Muscle of back (tissue), 13 donors: ENCODE measurements at places on chromosomes 5 and 9. TPM values are rescaled to one million over a fixed set of nuclear protein-coding genes. Genes with fewer than 3 reads are reported as not detected.

DNA sequence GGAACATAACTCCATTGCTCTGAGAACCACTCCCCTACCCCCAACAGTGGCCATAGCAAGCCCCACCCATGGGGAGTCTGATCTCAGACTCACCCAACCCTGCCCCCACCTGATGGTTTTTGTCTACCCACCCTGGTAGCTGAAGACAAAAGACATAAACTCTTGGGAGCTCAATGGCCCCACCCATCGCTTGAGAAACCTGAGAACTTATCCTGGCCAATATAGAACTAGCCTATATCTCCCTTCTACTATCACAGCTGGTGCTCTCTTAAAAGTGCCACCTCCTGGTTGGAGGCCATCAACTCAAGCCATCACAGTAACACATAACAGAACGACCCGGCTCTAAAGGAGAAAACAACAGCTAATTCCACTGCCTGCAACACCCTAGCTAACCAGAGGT, 47.9 kb upstream of the SNAPC3 start:
- no peak for DNase-seq

DNA sequence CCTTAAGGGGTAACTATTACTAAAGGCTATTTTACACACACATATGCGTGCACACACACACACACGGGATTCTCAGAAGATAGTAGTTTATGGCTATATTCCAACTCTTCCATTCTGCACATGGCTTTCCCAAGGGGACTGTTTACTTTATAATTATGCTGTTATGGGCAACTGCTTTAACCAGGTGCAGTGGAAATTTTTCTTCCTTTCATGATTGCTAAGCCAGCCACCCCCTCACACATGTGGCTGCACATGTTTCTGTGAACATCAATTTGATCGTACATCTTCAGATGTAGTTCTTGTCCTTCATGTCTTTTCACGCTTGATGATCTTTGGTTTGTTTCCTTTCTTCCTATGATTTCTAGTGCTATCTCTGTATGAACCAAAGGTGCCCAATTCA, 37.0 kb downstream of the MRPS30 start:
- DNase-seq: no peak

DNA sequence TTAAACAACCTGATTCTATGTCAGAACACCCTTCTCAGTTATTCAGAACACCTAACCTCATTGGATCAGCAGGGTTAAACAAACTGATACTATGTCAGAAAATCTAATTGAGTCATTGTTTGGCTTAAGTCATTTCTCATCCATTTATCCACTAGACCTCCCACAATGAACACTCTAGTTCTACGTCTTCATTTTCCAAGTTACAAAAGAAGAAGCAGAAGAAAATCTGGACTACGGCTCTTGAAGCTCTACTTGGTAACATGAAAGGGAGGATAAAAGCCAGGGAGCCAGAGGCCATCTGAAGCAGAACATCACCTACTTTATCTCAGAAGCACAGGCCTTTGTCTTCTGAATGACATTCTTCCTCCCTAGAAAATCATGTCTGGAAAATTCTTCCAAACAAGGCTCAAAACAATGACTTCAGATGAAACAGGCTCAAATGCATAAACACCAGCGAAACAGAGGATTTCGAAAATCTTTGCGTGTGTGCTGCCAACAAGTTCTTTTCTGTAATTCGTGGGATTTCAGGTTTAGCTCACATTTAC, 35.4 kb upstream of the TGFBI start:
- DNase-seq: no peak

DNA sequence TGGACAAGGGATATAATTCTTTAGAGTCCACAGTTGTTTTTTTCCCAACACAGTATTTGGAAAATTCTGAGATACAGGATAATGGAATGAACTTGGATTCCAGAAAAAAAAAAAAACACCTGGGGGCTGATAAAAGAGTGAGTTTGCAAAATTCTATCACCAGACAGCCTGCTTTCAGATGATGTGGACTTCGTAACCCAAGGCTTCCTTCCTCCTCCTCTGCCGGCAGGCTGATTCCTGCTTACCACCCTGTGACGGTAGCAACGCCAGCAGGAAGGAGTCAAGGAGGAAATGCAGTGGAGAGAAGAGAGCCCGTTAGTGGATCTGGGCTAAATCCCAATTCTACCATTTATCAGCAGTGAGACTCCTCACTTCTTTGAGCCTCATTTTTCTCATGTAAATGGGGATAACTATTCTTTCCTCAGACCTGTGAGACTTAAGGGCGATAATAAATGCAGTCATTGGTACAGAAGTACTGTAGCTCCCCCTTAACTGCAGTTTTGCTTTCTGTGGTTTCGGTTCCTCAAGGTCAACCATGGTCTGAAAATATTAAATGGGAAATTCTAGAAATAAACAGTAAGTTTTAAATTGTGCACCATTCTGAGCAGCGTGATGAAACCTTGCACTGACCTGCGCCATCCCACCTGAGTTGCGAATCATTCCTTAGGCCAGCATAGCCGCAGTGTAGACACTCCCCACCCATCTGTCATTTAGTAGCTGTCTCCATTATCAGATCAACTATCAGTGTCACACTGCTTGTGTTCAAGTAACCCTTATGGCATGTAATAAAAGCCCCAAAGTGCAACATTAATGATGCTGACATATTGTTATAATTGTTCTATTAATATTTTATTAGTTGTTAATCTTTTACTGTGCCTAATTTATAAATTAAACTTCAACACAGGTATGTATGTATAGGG, 71.4 kb downstream of the DCP2 start:
- no peak for DNase-seq

DNA sequence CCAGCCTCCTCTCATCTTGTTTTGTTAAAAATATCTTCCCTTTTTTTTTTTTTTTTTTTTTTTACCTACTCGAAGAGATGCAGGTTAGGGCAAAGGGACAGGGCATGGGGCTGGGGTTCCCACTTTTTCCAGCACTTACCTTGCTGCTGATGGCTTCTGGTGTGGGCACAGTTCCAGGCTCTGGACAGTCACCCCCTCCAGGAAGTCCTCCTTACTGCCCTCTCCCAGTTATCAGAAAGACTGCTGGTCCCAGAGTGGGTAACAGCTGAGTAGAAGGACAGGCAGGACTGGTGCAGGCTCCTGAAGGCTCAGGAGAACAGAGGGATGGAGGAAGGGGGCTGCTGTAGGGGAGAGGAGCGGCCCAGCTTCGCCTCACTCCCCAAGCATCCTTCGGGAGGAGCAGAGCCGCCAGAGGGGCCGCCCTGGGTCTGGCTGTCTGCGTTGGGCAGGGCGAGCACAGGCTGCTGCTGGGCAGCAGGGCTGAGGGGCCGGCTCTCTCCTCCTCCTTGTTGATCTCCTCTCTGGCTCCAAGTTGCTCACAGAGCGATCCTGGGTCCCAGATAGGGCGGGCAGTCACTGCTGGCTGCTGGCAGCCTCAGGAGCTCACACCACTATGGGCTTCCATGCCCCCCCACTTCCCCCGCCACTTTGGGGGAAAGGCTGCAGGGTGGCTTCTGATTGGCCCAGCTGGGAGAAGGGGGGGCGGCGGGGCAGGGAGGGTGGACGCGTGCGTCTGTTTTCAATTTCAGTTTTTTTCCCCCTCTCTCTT, at the start of gene PDGFRB:
Gene PDGFRB (minus strand): TSS at position 588 of the 769 bp plus-strand sequence. CDS start 18,798 bp downstream, outside the sequence.
- peak; percentile 97 for DNase-seq

DNA sequence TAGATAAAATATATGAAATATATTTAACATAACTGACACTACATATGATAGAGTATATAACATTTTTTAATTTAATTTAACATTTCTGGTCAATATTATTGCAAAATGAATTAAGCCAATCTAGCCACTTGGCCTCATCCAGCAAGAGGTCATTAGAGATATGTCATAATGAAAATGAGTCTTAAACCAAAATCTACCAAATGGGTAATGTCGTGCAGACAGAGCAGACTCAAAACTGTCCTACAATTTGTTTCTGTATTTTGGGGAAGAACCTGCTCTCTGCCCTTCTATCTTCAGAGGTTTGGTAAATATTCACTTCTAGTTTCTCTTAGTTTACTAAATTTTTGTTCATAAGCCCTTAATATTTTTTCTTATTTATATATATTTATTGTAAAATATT, 61.4 kb downstream of the ARHGEF28 start:
- DNase-seq: no peak

- peak; percentile 30 for DNase-seq
Observed at GRCh38 chr9:69324549-69325401, at the start of gene ENTREP1. ENTREP1 (plus strand) TSS chr9:69325215; CDS start chr9:69325310, 95 bp downstream.

- peak; percentile 59 for DNase-seq
Observed at GRCh38 chr9:93673021-93673838, 96.8 kb downstream of the PHF2 start.

DNA sequence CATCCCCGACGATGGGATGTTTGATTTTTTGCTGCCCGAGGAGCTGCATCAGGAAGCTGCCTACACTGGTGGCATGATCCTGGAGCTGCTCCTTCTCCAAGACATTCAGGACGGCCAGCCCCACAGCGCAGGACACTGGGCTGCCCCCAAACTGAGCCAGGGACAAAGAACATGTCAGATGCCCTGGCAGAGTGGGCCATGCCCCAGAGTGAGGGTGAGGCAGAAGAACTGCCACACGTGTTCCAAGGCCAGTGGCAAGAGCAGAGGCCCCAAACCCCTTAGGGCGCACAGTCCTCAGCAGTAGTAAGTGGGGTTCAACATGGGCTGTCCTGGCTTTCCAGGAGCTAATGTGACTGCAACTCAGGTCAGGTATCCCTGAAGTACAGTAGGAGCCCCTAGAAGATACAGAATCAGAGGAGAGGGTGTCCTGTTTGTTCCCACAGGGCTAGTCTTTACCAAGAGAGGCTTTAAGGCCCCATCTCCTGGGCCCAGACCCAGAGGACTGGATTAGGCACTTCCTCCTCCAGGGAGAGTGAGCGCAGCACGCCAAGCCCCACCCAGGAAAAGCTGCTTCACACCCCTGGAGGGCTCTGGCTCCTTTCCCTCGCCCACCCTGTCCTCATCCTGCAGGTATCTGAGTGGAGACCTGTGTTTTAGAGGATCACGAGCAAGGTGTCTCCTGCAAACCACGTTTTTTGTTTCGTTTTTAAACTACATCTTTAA, 11.1 kb downstream of the HNRNPAB start:
- DNase-seq: no peak

DNA sequence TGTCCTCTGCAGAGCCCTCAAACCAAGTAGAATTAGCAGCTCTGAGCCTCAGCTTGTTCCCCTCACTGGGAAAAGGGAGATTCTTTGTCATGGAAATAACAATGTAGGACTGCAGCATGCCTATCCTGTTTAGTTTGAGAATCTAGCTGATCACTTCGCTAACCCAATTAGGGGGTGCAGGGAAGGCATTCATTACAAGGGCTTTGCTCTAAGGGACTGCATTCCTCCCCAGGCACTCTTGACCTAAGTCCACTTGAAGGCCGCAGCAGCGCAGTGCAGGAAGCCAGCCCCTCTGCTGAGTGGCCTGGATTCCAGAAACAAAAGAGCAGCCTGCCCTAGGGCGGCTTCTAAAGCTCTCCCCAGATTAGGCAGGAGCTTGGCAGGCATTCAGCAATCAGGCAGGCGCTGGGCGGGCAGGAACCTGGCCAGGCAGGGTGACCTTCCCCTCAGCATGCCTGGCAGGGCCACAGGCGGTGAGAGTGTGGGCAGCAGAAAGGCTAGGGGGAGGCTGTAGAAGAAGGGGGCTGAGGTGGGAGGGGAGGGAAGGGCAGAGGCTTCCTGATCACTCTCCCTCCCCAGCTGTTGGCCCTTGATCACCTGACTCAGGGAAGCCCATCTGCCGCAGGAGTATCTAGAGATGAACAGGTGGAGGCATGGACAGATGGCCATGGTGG, 24.8 kb downstream of the CCNJL start:
- DNase-seq: peak; percentile 21

DNA sequence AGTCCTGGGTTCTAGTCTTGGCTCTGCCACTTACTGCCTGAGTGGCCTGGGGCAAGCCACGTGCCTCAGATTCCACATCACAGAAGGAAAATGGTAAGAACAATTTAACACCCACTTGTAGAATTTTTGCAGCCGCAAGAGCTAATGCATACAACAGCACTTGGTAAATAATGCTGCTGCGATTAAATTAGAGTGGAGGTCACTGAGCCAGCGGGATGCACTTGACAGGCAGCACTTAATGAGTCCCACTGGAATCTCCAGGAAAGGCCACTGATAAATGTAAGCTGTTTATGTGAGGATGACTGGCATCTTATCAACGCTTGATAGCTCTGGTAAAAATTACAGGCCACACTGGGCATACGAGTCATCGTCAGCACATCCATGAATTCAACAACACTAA, 59.4 kb upstream of the UBTD2 start:
- DNase-seq: no peak

GRCh38 chr9:34709196-34709978, 549 bp downstream of the CCL21 start:
- DNase-seq: no peak

DNA sequence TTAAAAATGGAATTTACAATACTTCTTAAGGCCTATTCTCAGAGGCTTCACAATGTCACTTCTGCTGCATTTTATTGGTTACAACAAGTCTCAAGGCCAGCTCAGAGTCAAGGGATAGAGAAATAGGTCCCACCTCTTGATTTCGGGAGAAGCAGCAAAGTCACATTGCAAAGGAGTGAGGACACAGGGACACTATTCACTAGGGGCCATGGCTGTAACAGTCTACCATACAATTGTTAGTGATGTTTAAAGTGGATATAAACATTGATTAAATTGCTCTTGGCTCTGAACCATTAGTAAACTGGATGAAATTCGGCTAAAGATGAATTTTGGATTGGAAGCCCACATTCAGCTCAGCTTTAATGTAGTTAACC, 21.7 kb upstream of the CMBL start:
- DNase-seq: no peak

- DNase-seq: no peak
Observed at GRCh38 chr9:96022445-96023051, 147.1 kb downstream of the ERCC6L2 start.

SEMA6A gene
- polyA plus RNA-seq: 50.8 TPM

BNC2 gene
- 9.9 TPM for polyA plus RNA-seq

CATSPER3 gene
- polyA plus RNA-seq: 1.2 TPM

PCDHGA7 gene
- 1.6 TPM for polyA plus RNA-seq

CACFD1 gene
- polyA plus RNA-seq: 12.8 TPM

PCDHA10 gene
- 0.10 TPM for polyA plus RNA-seq

JAKMIP2 gene
- 1.7 TPM for polyA plus RNA-seq

SPINK13 gene
- 0.43 TPM for polyA plus RNA-seq
